ENCODE measurements at places on chromosomes 2 and 18.

DNA sequence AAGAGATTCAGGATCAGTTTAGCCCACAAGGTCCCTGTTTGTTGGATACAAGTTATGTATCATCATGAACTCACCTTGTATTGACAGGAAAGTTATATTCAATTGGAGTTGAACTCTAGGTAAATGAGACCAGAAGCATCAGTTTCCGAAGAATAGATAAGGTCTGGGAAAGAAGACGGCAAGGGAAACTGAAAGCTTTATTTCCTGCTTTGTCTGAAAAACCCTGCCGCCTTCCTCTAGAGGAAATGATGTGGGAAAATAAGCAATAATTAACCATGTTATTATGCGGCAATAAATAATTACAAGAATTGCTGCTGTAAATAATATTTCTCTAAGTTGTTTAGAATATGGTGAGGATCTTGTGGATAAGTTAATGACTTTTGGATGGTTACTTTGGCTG, 32.0 kb downstream of the LPIN1 start:
- DNase-seq, result no peak

DNA sequence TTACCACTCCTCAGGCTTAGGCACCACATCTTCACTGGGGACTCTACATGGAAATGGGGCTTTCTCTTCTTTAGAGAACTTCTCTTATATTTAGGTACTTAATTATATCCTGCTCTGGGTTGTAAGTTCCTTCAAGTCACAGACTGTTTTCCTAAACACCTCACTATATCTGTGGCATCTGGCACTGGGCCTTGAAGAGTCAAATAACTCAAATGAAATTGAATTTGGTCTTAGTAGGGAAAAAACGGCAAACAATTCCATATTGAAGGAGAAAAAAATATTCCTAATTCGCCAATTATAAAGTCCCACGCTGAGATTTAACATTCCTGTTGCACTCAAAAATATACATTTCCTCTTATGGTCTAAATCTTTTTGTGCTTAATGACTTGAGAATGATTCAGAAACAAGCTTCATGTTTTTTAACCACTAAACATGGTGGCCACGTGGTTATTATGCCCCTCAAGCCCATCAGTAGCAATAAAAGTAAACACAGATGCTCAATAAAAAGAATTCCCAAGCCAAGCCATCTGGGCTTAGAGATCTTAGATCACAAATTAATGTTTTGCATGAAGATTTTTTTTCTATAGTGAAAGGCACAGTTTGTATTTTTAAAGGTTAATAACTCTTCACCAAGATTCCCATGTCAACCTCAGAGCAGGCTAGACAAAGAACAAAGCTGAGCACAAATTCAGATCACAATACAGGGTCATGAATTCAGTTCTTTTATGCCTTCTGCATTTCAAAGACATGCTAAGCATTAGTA, 105.5 kb upstream of the SYT4 start:
- no peak for DNase-seq

- no peak for DNase-seq
Observed at GRCh38 chr2:22281033-22281432, 1103.9 kb upstream of the KLHL29 start.

DNA sequence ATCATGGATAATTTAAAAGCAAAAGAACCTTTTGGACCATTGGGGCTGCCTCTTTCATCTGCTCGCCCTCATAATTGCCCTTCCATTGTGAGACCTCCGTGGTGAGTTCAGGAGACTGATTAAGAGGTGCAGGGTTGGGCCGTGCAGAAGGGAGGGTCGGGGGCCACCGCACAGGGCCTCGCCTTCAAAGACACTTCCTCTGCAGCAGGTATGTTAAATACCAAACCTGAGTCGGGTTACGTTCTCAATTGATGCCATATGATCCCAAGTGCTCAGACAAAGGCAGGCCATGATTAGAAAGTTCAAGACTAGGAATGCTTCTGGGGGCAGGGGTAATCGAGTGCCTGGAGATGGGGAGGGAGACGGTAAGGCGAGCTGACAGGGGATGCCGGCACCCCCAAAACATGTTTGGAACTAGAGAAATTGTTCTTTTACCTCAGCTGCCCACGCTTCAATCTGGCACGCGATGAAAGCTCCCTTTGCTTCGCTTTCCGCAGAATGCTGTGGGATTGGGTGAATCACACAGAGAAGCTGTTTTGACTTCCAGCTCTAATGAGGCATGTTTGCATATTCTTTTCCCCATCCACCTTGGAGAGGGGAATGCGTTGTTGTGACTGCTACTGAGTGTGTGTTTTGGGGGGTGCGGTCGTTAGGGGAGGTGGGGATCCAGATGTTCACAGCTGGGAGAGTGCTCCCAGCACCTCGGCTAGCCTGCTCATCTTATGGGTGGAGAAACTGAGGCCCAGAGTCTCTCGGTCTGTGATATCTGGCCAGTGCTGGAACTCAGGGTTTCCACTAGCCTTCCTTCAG, 309.1 kb downstream of the MYCN start:
- no peak for DNase-seq

DNA sequence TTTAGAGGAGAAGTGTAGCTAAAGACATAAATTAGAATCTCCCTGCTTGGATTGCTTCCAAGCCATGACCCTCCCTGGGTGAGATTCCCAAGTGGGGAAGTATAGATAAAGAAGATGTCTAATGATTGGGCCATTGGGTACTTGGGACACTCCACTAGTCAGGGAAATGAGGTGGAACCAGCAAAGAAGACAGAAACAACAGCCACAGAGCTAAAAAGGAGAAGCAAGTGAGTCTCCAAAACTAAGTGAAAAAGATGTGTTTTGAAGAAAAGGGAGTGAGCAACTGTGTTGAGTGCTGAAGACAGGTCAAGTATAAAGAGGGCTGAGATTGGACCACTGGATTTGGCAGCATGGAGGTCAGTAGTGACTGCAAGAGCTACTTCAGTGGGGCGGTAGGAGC, 276.7 kb upstream of the STON1 start:
- DNase-seq, result no peak

DNA sequence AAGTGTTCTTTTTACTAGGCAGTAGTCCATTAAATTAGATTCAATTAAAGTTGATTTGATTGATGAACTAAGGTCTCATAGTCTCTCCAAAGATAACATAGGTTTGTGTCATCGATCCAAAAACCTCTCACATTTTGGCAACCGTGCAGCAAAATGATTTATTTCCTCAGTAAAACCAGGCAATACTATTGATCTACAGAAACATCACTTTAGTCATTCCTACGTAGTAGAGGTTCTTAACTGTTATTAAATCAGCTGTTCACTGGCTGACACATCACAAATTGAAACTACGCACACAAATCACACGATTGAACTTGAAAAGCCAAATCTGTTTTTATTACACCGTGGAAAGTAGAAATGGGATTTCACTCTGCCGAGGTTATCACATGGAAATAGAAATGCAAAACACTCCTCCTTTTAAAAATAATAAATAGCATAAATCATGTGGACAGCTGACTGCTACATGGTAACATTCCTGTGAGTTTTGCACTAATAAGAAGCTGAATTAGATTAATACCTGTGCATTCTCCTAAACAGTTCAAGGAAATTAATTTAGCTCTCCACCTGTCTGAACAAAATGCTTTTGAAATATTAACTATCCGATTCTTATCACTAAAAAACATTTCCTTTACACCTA, 262.5 kb downstream of the CDH20 start:
- DNase-seq, result no peak

Measured in activated CD4-positive, alpha-beta T cell treated with anti-CD3 and anti-CD28 coated beads for 36 hours (primary cell).